ENCODE measurements at places on chromosomes 2 and 18. TPM values are rescaled to one million over a fixed set of nuclear protein-coding genes. Genes with fewer than 3 reads are reported as not detected.

Gene CNRIP1
- total RNA-seq, result 5.8 TPM

Gene PTPN18
- 34.8 TPM for total RNA-seq

Gene OSR1
- total RNA-seq, result 19.8 TPM

GRCh38 chr2:150698016-150698661, 210.7 kb upstream of the RND3 start:
- no peak for DNase-seq

GRCh38 chr2:7971841-7972240, 710.0 kb upstream of the ID2 start:
- DNase-seq, result no peak

Gene NCK2
- 72.6 TPM for total RNA-seq

GRCh38 chr2:137823196-137823595, 141.1 kb upstream of the HNMT start:
- DNase-seq, result no peak

Gene ROCK1
- 42.1 TPM for total RNA-seq

GRCh38 chr2:209942426-209942825, 60.0 kb upstream of the RPE start:
- no peak for DNase-seq

Gene THADA
- total RNA-seq, result 19.8 TPM

Gene DSG1
- 0.70 TPM for total RNA-seq

Gene DSG3
- total RNA-seq, result 0.36 TPM

Gene MYO5B
- total RNA-seq, result 41.9 TPM

DNA sequence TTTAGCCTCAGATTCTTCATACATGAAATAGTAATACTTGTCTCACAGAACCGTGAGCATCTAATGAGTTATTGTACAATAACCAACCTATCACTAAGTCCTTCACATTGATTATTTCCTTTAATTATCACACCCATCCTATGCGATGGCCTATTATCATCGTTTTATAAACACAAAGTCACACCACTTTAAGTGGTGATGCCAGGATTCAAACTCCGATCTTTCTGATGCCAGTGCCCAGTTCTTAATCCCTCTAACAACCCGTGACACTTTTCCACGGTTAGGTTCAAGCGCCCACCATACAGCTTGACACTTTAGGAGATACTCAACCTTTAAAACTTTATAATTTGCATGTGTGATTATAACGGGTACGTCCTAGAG, 523 bp upstream of the ALMS1 start:
- no peak for DNase-seq

- DNase-seq, result no peak
Observed at GRCh38 chr2:214377286-214377624, 33.6 kb upstream of the VWC2L start.

Gene APOB
- total RNA-seq, result 804 TPM

Gene SLC4A5
- total RNA-seq, result 1.5 TPM

- no peak for DNase-seq
Observed at GRCh38 chr2:139218181-139218580, 438.0 kb upstream of the NXPH2 start.
